ENCODE measurements at places on chromosomes 1 and 21.

- no peak for DNase-seq
Measured at GRCh38 chr1:30413111-30413440, 310.3 kb downstream of the MATN1 start.

GRCh38 chr1:30058970-30059369, 664.4 kb downstream of the MATN1 start:
- no peak for DNase-seq

DNA sequence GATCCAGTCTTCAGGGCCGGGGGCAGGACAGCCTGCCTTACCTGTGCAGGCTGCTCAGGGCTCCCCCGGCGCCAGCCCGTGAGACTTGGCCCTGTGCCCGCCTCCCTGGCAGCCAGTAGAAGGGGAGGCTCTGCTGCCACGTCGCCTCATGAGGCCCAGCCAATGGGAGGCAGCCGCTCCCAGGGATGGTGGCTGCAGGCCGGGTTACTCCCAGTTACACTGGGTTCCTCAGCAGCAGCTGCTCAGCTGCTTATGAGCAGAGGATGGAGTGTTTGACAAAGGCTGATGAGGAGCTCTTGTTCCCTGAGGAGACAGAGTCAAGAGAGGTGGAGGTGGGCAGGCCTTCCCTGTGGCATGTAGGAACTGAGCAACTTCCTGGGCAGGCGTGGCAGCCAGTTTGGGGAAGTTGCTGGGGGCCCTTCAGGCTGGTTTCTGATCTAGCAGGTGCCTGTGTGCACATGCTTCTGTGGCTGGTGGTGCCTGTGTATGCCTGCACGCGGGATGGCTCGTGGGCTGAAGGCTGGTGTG, 5.5 kb downstream of the MFSD2A start:
- peak; percentile 83 for DNase-seq

GRCh38 chr1:1236176-1236763, 4.2 kb downstream of the B3GALT6 start:
- no peak for DNase-seq

DNA sequence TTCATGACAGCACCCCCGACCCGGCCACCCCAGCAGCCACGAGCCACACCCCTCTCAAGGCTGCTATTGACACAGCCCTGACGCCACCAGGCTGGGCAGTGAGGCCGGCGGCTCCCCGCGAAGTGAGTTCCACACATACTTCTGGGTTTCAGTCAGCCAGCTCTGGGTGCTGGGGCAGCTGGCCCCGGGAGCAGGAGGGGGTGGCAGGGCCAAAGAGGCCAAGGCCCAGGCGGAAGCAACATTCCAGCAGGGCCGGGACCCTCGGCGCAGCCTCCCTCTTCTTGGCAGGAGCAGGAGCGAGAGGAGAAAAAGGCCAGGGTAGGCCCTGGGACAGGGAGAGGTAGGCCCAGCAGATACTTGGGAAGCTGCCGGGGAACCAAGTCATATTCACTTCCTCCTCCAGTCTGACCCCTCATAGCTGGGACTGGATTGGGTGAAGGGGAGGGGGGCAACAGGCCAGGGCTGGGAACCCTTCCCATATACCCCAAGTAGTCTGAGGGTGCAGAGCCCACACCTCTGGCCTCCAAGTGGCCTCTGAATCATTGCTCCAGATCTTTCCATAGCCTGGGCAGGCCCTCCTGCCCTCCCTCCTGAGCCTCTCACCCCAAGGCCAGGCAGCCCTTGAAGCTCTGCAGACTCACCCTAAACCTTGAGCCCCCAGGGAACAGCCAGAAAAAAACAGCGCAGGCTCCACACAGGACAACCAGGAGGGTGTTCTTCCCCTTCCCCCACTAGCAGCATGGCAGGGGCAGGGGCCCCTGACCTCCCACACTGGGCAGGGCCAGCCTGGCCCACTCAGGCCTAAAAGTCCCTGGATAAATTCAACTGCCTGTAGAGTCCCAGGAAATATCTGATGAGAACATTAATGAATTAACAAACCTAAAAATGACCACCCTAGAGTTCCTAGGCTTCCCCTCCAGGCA, 5.7 kb downstream of the HSPG2 start:
- no peak for DNase-seq

DNA sequence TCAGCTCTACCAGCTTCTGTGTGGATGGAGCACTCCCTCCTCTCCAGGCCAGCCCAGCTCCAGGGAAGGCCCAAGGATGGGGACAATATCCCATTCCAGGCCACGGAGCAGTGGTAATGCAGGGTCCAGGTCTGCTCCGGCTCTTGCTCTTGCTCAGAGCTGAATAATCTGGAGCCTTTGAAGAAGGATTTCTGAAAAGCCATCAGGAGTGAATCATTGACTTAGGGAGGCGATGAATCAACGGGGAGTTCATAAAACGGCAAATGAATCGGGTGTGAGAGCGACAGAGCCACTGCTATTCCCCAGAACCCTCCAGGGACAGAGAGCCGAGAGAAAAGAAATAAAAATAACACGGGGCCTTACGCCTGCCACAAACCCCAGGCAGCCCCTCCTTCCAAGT, 7.7 kb downstream of the POU3F1 start:
- DNase-seq: no peak

GRCh38 chr1:179599623-179600249, 8.1 kb downstream of the TDRD5 start:
- no peak for DNase-seq

DNA sequence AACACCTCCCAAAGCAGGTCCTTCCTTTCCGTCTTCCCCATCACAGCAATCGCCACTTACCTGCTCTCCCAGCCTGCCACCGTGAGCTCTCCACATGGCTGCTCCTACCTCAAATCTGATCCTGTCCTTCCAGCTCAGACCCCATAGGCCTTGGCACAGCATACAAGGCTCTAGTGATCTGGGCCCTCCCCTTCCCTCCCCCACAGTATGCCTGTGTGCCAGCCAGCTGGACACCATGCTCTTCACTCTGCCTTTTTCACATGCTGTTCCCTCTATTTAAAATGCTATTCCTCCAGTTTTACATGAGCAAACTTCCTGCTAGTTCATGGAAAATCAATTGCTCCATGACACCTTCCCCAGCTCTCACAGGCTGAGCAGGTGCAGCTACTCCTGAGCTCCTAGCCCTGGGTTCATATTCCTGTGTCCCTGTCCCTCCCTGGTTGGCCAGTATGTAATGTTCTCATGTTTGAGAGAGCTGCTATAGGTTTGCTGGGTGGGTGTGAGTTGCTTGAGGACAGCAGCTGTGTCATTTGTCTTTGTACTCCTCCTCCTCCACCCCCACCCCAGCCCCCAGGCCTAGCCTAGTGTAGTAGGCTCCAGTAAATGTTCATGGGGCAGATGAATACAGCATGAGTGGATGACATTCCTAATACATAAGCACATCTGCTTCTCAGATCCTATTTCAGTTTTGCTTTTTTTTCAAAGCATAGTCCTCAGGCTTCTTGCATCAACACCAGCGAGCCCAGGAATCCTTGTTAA, 6.3 kb upstream of the TNNT2 start:
- DNase-seq: peak; percentile 15

GRCh38 chr1:34816778-34817177, 24.0 kb downstream of the GJA4 start:
- DNase-seq: no peak

GRCh38 chr1:223137455-223138085, 5.5 kb downstream of the TLR5 start:
- DNase-seq: no peak

DNA sequence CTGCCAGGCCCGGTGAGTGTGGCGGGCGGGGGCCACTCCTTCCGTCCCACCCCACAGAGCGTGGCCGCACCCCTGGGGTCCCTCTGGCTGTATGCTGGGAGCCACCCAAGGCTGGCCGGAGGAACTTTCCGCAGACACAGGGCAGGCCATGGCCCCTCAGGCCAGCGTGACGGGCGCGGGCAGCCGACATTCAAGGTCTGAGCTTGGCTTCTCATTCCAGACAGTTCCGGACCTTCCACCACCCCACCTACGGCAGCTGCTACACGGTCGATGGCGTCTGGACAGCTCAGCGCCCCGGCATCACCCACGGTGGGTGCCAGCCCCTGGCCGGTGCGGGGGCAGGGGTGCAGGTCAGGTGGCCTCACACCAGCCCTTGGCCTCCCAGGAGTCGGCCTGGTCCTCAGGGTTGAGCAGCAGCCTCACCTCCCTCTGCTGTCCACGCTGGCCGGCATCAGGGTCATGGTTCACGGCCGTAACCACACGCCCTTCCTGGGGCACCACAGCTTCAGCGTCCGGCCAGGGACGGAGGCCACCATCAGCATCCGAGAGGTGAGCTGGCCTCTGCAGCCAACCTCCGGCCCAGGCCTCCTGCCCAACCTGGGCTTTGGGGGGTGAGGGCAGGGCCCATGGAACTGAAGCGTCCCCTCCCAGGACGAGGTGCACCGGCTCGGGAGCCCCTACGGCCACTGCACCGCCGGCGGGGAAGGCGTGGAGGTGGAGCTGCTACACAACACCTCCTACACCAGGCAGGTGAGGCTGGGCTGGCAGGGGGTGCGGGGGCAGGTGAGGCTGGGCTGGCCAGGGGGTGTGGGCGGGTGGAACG, 7.3 kb downstream of the SCNN1D start:
- DNase-seq: no peak

- no peak for DNase-seq
Measured at GRCh38 chr1:109910123-109910962, at the start of gene CSF1. TSS of gene CSF1 (plus strand) at chr1:109910849. CDS start at chr1:109911024, 175 bp downstream.

GRCh38 chr1:213119794-213120193, 68.8 kb downstream of the RPS6KC1 start:
- DNase-seq: no peak

- no peak for DNase-seq
Measured at GRCh38 chr1:178434360-178434759, 62.4 kb downstream of the CLEC20A start.

- no peak for DNase-seq
Measured at GRCh38 chr1:202164271-202165037, 4.1 kb upstream of the PTPN7 start.

DNA sequence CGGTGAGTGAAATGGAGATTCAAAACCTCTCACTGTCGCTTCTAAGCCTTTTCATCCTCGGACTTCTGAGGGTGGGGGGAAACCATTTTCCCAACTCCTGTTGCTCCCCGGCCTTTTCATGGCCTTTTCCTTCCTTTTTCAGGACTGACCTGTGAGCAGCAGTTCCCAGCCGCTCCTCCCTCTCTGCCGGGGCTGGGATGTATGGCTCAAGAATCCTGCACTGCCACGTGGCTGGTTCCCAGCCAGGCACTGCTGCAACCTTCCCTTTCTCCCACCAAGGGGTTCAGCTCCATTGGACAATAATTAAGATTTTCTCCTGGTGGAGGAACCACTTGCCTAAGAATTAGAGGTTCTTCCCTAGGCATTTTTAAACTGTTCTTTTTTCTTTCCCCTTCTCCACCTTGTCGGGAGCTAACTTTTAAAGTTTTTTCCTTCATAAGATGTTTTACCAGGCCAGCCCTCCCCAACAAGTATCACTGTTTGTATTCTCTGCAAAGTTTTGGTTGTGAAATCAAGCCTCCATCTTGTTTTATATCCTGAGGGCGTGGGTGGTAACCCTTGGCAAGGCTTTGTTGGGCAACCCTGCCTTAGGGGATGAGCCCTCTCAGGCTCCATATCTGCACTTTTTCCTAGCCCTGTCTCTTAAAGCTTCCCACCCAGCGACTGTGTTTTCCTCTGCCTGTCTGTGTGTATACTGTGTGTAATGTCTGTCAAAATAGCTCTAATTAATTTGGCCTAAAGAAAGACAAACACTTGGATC, 1166.6 kb upstream of the ADGRL2 start:
- no peak for DNase-seq

DNA sequence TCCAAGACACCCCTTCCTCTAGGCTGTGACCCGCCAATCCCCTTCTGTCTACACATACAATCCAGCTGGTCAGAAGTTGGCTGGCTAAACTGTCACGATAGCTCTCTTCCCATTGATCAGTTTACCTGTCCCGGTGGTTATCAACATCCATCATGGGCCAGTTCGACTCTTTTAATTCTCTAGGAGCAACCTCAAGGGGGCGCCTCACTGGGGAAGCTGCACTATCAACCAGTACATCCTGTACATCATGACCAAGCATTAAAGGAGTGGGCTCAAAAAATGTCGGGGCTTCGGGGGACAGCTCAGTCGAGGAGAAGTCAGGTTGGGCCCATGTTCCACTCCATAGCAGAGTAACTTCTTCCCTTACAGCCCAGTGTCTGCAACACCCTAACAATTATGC, 53.2 kb upstream of the B3GALNT2 start:
- no peak for DNase-seq

- DNase-seq: no peak
Measured at GRCh38 chr1:205012391-205013140, 30.4 kb upstream of the CNTN2 start.

- no peak for DNase-seq
Measured at GRCh38 chr1:31880957-31881687, 57.0 kb downstream of the PTP4A2 start.

DNA sequence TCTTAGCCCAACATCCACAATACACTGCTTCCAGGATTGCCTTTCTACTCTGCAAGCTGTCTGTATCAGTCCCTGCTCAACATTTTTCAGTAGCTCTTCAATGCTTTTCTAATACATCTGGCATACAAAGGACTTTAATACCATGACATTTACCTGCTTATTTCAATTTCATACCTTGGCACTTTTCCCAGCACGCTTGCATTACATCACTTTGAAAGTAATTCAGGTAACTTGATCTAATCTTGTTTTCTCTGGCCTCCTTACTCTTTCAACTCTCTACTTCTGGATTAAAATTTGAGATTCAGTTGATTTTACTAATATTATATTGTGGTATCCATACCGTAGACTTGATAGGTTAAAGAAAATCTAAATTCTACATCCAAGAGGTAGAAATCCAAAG, 103.0 kb downstream of the PTGS2 start:
- no peak for DNase-seq

DNA sequence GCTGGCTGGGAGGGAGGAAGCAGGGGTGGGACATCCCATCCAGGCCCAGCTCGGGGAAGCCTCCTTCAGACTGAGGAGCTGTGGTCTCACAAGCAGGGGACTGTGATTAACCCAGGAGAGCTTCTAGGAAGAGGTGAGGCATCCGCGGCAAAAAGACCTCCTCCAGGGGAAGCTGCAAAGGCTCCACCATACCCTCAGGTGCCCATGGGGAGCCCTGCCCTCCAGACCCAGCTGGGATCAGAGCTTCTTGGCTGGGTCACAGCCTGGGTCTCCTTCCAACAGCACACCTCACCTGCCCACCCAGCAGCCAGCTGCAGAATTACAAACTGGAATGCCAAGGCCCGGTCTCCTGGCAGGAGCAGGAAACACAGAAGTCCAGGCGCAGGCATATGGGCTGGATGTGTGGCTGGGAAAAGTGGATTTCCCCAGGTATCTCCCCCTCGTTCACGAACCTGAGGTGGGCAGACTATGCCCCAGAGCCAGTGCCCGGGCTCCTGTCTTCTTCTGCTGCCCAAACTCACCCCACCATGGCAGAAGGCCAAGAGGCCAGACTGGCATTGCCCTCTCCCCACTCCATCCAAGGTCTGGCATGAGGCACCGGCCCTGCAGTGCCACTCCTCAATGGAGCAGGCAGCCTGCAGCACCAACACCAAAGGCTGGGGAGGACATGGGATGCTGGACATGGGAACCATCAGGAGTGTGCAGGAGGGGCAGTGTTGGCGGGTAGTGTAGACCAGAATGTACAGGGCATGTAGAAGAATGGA, 15.4 kb upstream of the ARF1 start:
- no peak for DNase-seq

GRCh38 chr1:204742676-204743251, 57.2 kb upstream of the LRRN2 start:
- no peak for DNase-seq

DNA sequence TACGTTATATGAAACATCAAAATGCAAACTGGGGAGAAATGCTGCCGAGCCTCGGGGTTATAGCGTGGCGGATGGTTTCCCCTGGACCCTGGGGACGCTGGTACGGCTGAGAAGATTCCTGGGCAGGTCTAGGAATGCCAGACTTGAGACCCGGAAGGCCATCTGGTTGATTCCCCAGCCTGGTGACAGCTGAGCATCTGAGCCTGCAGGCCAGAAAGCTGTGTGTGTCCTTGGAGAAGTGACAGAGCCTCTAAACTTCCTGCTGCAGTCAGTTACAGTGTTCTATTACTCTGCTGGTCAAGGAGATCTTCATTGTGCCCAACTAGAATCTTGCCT, 2.3 kb downstream of the VASH2 start:
- DNase-seq: no peak

Data from NCI-H187 (cell line).